ENCODE measurements at places on chromosomes 12 and 14. TPM values are rescaled to one million over a fixed set of nuclear protein-coding genes. Genes with fewer than 3 reads are reported as not detected.

DNA sequence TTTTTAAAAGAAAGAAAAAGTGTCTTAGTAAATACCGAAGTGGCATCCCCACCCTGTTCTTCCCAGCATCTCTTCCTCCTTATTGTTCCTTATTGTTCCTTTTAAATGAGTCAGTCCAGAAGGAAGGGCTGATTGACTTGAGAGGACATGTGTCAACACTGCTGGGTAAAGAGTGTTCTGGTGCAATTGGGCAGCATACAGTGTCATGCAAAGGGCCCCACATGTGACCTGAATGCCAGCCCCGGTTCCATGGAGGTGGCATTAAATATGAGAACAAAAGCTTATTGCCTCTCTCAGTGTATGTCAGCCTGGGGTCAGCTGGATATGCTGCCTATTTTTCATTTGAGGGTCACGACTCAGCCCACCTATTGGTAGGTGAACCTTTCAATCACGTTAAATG, 58.9 kb upstream of the RIC8B start:
- no peaks in the 10 kb centered on the region for H3K36me3 ChIP-seq
- DNase-seq = no peak
- no peak overlapping the region for H3K4me3 ChIP-seq
- H3K4me1 ChIP-seq = no peaks in the 10 kb centered on the region

Gene RTL1
- not detected for total RNA-seq

DNA sequence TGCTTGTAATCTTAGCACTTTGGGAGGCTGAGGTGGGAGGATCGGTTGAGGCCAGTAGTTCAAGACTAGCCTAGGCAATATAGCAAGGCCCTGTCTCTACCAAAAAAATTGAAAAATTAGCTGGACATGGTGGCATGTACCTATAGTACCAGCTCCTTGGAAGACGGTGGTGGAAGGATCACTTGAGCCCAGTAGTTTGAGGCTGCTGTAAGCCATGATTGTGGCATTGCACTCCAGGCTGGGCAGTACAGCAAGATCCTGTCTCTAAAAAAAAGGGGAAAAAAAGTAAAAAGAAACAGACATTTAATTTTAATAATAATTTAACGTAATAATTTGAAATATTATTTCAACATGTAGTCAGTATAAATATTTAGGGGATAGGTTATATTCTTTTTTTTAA, 16.1 kb downstream of the MON2 start:
- H3K4me1 ChIP-seq = no peaks in the 10 kb centered on the region
- no peak overlapping the region for H3K4me3 ChIP-seq
- no peaks in the 10 kb centered on the region for H3K36me3 ChIP-seq
- DNase-seq = no peak

DNA sequence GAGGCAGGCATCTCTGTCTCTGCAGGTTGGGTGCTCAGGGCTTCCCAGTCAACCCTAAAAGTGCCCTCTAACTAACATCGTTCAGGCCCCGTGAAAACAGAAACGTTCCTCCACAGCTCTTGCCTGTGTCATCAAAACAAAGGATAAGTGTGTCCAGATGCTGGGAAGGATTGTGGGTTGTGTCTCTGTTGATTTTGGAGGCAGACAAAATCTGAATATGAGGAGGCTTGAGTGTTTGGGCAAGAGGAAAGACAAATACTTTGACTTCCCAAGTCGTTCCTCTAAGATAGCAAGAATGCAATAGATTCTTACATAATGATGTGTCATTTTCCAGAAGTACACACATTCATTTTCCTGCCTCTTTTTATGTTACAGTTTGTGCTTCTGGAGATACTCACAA, 52.9 kb downstream of the SERPINA3 start:
- no peak overlapping the region for H3K4me3 ChIP-seq
- no peak overlapping the region for H3K27ac ChIP-seq
- H3K36me3 ChIP-seq = no peaks in the 10 kb centered on the region
- H3K4me1 ChIP-seq = no peaks in the 10 kb centered on the region

GRCh38 chr12:110079477-110080400, 31.4 kb upstream of the C12orf76 start:
- H3K4me3 ChIP-seq = no peak overlapping the region
- H3K27ac ChIP-seq = no peak overlapping the region
- H3K36me3 ChIP-seq = no peaks in the 10 kb centered on the region
- H3K27me3 ChIP-seq = no peaks in the 10 kb centered on the region

DNA sequence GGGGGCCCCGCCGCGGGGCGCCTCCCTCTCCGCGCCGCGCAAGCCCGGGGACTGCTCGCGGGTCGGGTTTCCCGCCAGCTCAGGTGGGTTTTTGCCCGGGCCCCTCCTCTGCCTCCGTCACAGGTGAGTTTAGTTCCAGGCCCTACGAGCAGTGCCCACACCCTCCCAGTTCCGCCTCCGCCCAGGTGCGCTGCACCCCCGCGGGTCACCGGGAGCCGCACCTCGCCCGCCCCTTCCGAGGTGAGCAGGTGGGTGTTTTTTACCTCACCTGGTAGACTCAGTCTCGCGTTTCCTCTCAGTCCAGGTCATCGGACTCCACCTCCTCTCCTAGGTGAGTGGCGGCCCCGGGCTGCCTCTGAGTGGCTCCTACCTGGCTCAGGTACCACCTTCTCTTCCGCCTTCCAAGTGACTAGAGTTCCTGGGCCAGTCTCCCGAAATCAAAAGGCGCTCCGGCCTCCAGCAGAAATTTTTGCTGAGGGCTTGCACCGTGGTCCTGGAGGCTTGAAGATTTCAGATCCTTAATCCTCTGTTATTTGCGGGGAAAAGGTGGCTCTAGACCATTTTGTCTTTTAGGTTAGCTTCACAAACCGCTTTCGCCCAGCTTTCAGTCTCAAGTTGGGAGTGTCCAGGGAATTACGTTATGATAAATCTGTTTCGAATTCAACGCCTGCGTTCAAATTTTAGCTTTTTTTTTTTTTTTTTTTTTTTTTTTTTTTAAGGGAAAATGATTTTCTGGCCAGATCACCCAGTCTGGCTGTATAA, at the start of gene TMEM30B:
Gene TMEM30B, minus strand, starts transcription at position 153 of the 762 bp plus-strand sequence. CDS start 191 bp downstream, outside the sequence.
- no peaks in the 10 kb centered on the region for H3K36me3 ChIP-seq
- H3K27me3 ChIP-seq = no peaks in the 10 kb centered on the region
- H3K27ac ChIP-seq = peak within 1 kb of the TSS; percentile 88
- peaks cover 24% of the 10 kb centered on the region for H3K4me1 ChIP-seq
- peak within 1 kb of the TSS; percentile 80 for H3K4me3 ChIP-seq
- DNase-seq = no peak

Gene MVK
- 14.2 TPM for total RNA-seq

DNA sequence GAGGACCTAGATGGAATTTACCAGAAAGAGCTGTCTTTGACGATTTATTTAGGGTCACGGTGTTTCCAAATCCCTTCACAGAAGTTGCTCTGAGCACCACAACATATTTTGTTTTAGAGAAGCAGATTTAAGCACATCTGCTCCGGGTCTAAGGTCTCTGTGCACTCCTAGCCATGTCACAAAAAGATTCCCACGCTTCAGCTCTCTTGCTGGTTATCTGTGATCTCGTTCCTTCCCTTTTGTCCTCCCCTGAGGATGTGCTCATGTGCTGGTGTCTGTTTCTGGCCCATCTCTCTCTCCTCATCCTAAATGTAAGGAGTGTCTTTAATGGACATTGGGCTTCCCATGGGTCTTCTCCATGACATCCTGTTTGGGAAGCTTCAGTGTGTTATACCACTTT, 53.7 kb upstream of the GNPNAT1 start:
- no peaks in the 10 kb centered on the region for H3K4me1 ChIP-seq
- no peaks in the 10 kb centered on the region for H3K36me3 ChIP-seq
- H3K27ac ChIP-seq = peak overlapping the region; percentile 72
- no peak for DNase-seq

DNA sequence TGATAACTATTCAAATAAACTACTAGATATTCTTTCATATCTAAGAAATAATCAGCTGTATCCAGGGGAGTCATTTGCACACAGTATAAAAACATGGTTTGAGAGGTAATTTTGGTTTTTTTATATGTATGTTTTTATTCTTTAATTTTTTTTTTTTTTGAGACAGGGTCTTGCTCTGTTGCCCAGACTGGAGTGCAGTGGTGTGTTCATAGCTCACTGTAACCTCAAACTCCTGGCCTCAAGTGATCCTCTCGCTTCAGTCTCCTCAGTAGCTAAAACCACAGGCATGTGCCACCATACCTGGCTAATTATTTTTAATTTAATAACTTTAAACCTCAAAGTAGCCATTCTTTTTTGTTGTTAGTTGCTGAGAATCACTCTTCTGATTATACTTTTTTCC, 1.8 kb downstream of the PRORP start:
- peaks cover 13% of the 10 kb centered on the region for H3K36me3 ChIP-seq
- no peak overlapping the region for H3K4me3 ChIP-seq
- no peaks in the 10 kb centered on the region for H3K27me3 ChIP-seq

- H3K27ac ChIP-seq = no peak overlapping the region
- no peaks in the 10 kb centered on the region for H3K27me3 ChIP-seq
- no peak for DNase-seq
- H3K4me1 ChIP-seq = no peaks in the 10 kb centered on the region
- H3K4me3 ChIP-seq = no peak overlapping the region
Measured at GRCh38 chr12:8554451-8555195, 13.9 kb upstream of the CLEC4E start.

Gene C12orf42
- total RNA-seq = not detected
